ENCODE measurements at places on chromosomes 3 and 15. TPM values are rescaled to one million over a fixed set of nuclear protein-coding genes. Genes with fewer than 3 reads are reported as not detected.

The SMCO1 gene
- not detected for total RNA-seq

The PPM1L gene
- 13.7 TPM for total RNA-seq

The FETUB gene
- not detected for total RNA-seq

The CAPN7 gene
- total RNA-seq, result 40.5 TPM

DNA sequence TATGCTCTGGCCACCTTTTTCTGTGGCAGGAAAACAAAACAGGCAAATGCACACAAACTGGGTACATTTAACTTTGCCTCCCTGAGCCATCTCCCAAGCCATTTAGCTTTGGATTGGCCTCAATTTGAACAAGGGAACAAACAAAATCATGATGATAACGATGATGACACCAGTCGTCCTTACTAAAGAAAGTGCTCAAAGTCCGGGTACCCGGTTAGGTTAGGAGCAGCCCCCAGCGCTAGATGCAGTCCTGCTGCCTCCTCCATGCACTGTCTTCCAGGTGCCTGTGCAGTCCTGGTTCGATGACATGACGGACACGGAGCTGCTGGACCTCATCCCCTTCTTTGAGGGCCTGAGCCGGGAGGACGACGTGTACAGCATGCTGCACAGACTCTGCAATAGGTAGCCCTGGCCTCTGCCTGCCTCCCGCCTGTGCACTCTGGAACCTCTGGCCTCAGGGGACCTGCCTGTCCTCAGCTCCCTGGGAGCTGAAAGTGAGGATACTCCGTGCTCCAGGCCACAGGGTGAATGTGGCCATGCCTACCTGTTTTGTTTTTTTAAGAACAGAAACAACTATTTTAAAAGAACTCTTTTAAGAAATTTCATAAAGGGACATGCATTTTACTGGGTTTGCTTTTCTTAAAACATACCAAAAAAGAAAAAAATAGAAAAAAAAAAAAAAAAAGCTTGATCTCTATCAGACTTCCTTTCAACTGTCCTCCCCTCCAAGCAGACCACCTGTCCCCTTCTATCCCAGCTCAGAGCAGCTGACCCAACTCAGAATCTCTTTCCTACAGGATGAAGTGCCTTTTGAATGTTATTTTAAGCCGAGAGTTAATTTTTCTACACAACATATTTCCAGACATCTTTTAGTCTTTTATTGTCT, 9.9 kb upstream of the VILL start:
- DNase-seq, result no peak
- H3K27me3 ChIP-seq, result no peaks in the 10 kb centered on the region
- peaks cover 2% of the 10 kb centered on the region for H3K36me3 ChIP-seq
- H3K27ac ChIP-seq, result no peak overlapping the region

DNA sequence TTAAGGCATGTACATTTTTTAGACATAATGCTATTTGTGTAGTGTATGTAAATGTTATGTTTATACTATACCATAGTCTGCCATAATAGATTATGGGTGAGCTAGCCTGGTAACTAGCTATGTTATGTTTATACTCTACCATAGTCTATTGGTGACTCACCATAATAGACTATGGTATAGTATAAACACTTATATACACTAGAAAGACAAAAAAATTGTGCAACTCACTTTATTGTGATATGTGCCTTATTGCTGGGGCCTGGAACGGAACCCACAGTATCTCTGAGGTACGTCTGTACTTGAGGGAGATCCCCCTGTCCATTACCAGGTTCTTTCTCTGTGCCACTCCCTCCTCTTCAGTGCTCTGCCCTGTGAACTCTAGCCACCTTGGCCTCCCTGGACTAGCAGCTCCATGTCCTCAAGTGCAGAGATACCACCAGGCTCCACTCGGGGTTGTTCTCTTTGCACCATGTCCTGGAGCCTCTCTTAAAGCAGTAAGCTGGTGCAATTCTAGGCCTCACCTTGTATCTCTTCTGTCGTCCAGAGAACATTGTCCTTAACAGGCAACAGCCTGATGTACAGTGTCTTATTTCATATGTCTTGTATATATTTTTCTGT, 60.8 kb upstream of the PXYLP1 start:
- DNase-seq, result no peak
- H3K27me3 ChIP-seq, result no peaks in the 10 kb centered on the region
- H3K4me3 ChIP-seq, result no peak overlapping the region
- H3K4me1 ChIP-seq, result no peaks in the 10 kb centered on the region
- H3K27ac ChIP-seq, result no peak overlapping the region
- no peaks in the 10 kb centered on the region for H3K36me3 ChIP-seq

GRCh38 chr3:119723022-119723421, 20.2 kb downstream of the CFAP91 start:
- no peak for DNase-seq
- no peaks in the 10 kb centered on the region for H3K4me1 ChIP-seq
- H3K27me3 ChIP-seq, result no peaks in the 10 kb centered on the region
- no peak overlapping the region for H3K27ac ChIP-seq

DNA sequence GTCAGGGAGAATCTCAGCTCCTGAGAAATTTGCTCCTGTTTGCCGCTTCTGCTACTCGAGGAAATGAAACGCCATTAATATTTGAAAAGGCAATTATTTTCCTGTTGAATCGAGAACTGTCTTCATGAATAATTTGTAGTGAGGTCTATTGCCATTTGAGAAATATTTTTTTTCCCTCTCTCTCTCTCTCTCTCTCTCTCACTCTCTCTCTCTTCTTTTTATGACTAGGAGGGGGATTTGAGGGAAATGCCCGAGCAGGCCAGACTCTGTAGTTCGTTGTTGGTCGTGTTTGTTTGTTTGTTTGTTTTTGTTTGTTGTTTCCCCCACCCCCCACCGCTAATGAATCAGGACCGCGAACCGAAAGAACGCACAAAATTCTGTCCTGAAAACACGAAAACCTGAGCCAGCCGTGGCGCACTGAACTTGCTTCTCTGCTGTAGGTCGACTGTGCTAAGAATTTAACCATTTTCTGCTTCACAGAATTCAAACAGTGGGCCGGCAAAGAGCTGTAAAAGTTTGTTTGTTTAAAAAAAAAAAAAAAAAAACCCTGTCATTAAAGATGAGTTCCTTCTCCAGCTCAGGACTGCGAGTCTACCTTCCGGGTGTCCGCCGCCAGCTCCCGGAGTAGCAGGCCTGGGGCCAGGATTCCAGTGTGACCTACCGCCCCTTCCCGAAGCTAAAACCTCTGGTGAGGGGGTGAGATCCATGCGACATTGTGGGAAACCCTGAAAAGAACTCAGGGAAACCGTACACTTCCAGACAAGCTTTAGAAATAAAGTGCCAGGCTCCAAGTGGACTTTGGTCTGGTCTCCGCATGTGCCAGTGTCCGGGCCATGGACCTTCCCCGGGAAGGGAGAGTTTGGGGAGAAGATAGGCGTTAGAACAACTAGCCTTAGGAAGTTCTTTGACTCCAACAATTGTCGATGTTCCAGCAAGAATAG, 12.1 kb downstream of the ZIC4 start:
- peaks cover 80% of the 10 kb centered on the region for H3K27me3 ChIP-seq
- H3K27ac ChIP-seq, result no peak overlapping the region

All from body of pancreas (tissue), 4 donors.